ENCODE measurements at places on chromosomes 1 and 21.

DNA sequence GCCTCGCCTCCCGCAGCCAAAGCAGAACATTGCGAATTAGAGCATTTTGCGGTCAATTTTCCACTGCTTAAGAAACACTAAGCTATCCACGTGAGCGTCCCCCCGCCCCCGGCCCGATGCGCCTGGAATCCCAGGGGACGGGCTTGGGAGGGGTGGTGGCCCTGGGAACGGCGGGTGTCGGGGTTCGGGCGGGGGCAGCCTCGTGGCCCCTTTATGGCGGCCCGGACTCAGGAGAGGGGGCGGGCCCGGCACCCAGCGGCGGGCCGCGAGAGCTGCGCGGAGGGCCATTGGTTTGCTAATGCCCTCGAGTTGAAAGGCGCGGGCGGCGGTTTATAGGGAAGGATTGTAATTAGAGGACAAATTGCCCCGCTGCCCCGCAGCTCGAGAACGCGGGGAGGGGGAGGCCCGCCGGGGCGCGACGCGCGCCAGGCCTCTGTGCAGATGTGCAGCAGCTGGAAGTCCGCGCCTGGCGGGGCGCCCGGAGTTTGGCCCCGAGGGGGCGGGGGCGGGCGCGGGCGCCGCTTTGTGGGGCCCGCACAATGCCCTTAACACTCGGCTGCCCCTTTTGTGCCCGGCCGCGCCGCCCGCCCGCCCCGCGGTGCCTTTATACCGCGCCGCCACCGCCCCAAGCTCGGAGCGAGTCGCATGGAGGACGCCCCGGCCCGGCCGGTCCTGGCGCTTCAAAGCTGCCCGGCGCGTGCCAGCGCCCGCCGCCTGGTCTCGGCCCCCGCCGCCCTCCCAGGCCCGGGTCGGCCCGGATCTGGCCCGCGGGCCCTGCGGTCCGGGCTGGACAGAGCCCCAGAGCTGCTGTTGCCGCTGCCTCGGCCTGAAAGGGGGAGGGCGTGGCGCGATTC, 1.9 kb upstream of the HES3 start:
- no peak for DNase-seq

- no peak for DNase-seq
Observed at GRCh38 chr1:159177272-159177907, 6.0 kb downstream of the CADM3 start.

DNA sequence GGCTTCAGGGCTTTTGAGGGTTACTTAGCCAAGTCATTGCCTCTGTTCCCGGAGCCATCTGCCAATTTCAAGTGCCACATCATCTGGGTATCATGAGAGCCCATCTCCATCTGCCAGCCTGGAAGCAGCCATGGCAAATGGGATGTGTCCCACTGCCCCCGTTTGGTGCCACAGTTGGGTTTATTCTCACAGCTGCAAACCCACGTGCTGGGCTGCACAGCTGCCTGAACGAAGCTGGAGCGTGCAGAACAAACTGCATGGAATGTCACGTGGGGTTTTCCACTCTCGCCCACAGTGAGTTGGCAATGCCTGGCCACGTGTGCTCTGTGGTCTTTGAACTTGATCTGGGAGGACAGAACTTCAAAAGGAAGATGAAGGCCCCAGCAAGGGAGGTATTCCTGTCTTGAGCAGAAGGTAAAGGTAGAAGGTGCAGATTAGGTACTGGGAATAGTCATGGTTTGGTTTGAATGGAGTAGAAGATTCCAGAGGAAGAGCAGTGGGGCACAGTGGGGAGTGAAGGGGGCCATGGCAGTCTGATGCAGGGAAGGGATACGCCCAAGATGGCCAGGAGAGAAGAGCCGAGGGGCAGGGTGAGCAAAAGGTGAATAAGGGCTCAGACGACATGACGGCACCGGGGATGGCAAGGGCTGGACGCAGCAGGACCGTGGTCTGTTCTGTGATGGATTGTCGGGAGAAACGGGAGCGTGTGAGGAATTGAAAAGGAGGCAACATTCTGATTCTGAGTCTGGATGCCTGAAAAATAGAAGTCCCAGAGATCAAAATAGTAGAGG, 222.0 kb downstream of the KAZN start:
- no peak for DNase-seq

- peak; percentile 8 for DNase-seq
Observed at GRCh38 chr21:46457801-46458314, 833 bp upstream of the DIP2A start.

DNA sequence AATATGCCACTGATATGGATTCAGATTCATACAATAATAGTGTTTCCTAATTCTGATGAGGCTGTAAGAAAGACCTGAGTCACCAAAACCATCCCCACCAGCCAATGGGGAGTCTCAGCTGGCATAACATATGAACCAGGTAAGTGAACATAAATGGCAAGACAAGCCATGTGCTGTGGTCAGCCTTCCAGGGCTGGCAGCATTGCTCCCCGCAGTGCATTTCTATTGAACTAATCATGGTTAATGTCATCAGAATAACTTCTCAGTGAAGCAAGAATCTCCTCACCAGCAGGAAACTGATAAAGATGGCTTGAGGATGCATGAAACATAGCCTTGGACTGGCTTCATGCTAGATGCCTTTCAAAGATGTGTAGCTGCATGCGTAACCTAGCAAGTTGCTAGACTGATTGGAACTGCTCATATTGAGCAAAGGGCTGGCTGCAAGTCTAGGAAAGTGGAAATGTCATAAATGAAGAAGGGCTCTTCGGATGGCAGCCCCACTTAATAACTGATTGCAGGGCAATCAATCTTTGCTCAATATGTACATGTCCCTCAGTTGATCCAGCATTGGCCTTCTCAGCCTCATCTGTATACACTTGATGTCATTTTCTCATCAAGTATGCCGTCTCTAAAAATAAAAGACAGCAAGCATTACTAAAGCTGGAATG, 88.0 kb downstream of the NTNG1 start:
- no peak for DNase-seq

- DNase-seq: no peak
Observed at GRCh38 chr1:218369688-218370511, 24.8 kb downstream of the TGFB2 start.

- no peak for DNase-seq
Observed at GRCh38 chr1:184590163-184590750, 164.4 kb downstream of the EDEM3 start.

DNA sequence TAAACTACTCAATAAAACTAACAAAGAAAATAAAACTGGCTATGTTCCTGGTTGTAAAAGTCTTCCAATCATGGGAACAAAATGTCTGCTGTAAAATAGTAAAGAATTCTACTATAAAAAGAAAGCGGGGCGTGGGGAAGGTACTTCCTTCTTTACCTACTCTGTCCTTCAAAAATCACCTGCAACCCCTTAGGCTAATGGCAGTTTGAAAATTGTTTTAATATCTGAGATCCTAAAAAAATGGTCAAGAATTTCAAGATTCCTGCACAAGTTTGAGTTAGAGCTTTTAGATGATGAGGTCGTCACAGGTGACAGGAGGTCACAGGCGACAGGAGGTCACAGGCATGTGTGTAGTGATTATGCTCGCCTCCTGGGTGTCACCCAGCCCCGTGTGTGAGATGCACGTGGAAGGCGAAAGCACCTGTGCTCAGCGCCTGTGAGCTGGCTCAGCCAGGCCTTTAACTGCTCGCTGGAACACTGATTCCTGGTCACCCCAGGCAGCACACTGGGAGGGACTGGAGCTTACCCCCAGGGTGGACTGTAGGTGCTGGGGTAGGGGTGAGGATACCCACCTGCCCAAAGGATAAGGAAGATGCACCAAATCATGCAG, 18.6 kb upstream of the TMPRSS2 start:
- DNase-seq: no peak

DNA sequence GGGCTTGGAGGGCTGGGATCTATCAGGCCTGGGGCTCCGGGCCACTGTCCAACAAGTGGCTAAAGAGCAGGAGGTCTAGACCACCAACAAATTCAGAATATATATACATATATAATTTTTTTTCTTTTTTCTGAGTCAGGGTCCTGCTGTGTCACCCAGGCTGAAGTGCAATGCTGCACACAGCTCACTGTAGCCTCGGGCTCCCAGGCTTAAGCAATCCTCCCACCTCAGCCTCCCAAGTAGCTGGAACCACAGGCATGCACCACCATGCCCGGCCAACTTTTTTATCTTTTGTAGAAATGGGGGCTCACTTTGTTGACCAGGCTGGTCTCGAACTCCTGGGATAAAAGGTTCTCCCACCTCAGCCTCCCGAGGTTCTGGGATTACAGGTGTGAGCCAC, 6.8 kb upstream of the LAPTM5 start:
- no peak for DNase-seq

GRCh38 chr1:156941675-156942074, 21.2 kb downstream of the LRRC71 start:
- DNase-seq: no peak

GRCh38 chr21:44952116-44952928, 12.5 kb downstream of the SLX9 start:
- DNase-seq: no peak

- no peak for DNase-seq
Observed at GRCh38 chr1:197302775-197303174, 34.7 kb downstream of the CRB1 start.

GRCh38 chr1:197200272-197200899, 53.9 kb upstream of the ASPM start:
- DNase-seq: no peak
